RKO (cell line): ENCODE measurements at places on chromosomes 16 and 17.

- peak; percentile 67 for DNase-seq
These were observed 4.3 kb downstream of the GDE1 start for GRCh38 chr16:19517424-19518089.

DNA sequence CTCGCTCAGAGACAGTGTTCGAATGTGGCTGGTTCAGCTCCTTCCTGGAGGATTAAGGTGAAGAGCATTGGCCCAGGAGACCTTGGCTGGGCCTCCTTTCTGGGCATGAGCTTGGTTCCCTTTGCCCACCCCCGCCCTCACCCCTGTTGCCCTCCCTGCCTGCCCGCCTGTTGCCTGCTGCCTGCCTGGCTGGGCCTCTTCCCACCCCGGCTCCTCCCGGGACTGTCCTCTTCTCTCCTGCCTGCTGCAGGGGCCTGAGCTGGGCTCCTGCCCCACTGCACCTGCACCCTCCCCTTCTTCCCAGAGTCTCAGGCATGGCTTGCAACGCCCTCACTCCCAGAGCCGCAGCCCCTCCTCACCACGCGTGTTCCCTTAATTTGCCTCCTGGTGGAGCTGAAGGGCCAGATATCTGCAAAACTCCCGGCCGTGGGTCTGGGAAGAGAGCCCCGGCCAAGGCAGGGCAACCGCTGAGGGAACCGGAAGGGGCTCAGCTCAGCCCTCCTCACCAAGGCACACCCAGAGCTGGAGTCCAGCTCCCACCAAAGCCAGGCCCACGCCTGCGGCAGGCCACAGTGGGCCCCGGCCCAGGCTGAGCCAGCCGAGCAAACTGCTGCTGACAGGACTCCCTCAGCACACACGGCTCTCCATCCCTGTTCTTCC lies 31.2 kb downstream of the MNT start:
- DNase-seq = no peak

DNA sequence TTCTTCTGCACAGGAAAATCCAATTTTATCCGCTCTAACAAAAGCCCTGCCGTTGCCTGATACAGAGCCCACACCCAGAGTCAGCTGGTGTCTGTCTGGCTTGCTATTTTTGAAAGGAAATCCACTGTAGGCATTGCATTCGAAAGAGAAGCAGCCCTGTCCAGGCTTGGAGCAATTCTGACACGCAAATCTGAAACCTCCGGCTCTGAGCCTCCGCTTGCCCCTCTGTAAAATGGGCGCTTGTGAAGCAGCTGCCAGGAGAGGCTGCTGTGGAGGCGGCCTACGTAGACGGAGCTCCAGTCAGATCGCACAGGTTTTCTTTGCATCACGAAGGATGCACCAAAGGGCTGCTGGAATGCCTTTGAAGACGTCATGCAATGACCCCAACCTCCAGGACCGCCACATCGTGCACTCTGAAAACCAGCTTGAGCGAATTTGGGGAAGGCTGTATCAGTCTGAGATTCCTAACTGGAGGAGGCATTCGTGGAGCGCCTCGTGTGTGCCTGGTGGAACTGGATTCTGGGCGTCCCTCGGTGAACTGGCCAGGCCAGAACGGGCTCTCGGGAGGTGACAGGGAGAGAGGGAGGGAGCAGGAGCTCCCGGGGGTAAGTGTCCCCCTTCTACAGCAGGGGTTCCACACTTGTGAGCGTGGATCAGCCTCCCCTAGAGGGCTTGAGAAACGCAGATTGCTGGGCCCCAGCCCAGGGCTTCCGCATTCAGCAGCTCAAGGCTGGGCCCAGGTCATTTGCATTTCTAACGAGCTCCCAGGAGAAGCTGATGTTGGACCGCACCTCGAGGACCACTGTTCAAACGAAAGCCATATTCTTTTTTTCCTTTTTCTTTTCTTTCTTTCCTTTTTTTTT lies 215.5 kb downstream of the MRTFB start:
- DNase-seq = no peak

- DNase-seq = no peak
These were observed 11.9 kb upstream of the COL1A1 start for GRCh38 chr17:50213026-50214022.

DNA sequence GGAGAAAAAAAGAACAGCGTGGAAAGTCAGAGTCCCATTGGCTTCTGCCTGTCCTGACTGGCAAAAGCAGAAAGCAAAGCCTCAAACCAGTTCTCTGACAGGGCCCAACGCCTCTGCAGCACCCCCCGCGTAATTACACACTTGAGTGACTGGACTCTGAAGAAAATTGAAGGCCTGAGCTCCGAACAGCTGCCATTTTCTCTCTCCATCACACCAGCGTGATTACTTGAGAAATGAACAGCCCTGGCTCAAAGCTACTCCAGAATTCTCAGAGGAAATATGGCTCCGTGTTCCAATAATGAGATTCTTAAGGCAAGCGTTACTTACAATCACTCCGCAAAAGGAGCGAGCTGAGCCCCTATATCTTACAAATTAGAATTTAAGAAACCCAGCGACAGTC lies 142.7 kb upstream of the C17orf78 start:
- DNase-seq = no peak

DNA sequence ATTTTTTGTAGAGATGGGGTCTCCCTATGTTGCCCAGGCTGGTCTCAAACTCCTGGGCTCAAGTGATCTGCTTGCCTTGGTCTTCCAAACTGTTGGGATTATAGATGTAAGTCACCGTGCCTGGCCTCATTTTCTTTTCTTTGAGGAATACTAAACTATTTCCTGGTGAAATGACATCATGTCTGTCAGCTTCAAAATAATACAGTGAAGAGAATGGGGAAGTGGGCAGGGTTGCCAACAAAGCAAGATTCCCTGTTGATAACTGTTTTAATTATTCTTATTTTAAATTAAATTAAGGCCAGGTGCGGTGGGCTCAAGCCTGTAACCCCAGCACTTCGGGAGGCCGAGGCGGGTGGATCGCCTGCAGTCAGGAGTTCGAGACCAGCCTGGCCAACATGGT lies 21.1 kb downstream of the PIPOX start:
- DNase-seq = no peak

GRCh38 chr16:50071075-50071671 lies 5.4 kb downstream of the HEATR3 start:
- no peak for DNase-seq
